Neural crest cell (in vitro differentiated cells): ENCODE measurements at places on chromosomes 13 and 19. TPM values are rescaled to one million over a fixed set of nuclear protein-coding genes. Genes with fewer than 3 reads are reported as not detected.

DNA sequence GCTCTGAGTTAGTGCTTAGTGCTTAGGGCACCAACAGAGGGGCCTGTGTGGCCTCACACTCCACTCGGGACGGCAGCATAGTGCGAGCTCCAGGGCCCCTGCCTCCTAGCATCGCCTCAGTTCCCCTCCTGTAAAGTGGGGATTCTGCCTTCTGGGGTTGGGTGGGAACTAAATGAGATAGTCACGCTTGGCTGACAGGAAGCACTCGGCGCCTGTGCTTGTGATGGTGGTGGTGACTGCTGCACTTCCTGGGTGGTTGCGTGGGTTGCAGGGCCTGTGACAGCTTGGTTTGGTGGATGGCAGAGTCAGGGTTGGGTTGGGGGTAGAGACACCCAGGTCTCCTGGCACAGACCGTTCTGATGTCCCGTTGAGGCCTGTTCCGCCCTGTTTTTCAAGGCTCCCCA is 7.7 kb downstream of the PLEKHF1 start:
- H3K4me1 ChIP-seq, result peaks cover 7% of the 10 kb centered on the region
- H3K4me3 ChIP-seq, result no peak overlapping the region
- H3K27me3 ChIP-seq, result no peaks in the 10 kb centered on the region

DNA sequence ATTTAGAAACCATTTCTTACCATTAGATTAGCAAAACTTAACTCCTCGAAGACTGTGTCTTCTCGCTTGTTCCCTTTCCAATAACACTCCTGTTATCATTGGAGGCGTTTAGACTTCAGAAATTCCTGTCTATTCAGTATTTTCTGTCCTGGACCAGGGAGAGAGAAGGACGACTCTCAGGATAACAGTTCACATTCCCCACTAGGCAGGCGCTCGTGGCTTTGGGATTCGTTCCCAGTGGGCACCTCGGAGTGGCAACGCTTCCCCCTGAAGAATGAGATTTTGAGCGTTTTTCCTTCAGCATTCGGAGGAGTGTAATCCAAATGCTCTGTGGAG is 429 bp upstream of the ZNF225 start:
- DNase-seq, result no peak
- H3K27me3 ChIP-seq, result no peaks in the 10 kb centered on the region
- H3K36me3 ChIP-seq, result peaks cover 40% of the 10 kb centered on the region
- peak overlapping the region; percentile 99 for H3K4me3 ChIP-seq

DNA sequence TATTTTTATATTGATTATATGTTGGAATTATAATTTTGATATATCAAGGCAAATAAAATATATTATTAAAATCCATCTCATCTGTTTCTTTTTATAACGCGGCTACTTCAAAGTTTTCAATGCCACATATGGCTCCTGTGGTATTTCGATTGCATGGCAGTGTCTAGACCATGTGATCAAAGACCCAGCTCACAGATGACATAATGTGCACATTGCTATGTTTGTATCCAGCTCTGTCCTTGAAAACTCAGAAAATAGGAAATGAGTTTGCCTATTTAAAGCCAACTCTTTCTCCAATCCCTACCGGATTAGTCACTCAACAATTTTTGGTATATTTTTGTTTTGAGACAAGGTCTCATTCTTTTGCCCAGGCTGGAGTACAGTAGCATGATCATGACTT is 26.2 kb downstream of the TMTC4 start:
- H3K27ac ChIP-seq, result no peak overlapping the region
- DNase-seq, result no peak
- no peak overlapping the region for H3K4me3 ChIP-seq
- peaks cover 21% of the 10 kb centered on the region for H3K36me3 ChIP-seq
- H3K27me3 ChIP-seq, result no peaks in the 10 kb centered on the region

- no peak overlapping the region for H3K27ac ChIP-seq
- no peaks in the 10 kb centered on the region for H3K36me3 ChIP-seq
- H3K27me3 ChIP-seq, result peaks cover 63% of the 10 kb centered on the region
- peak overlapping the region; percentile 31 for H3K4me3 ChIP-seq
Measured at GRCh38 chr19:294341-294945, 3.2 kb upstream of the PLPP2 start.

The MATK gene
- total RNA-seq, result not detected in 2 replicates

The KIR2DL3 gene
- not detected in 2 replicates for total RNA-seq

The LSM14A gene
- 141 and 153 TPM in 2 replicates for total RNA-seq
